ENCODE measurements at places on chromosomes 2 and 18.

DNA sequence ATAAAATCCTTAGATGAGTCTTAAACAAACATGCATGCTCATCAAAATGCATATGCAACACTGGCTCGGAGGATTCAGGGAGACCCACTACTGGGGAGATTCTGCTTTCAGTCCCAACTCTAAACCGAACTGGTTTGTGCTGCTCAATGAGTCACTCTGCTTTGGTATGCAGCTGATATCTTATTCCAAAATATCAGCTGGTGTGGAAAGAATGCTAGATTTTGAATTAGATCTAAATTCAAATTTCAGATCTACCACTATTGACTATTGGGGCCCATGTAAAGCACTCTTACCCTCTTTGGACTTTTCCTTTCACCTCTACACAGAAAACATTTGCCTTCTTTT lies 39.2 kb upstream of the TTN start:
- no peak for DNase-seq

GRCh38 chr18:39190508-39190907 lies 1624.9 kb upstream of the CELF4 start:
- DNase-seq = no peak

DNA sequence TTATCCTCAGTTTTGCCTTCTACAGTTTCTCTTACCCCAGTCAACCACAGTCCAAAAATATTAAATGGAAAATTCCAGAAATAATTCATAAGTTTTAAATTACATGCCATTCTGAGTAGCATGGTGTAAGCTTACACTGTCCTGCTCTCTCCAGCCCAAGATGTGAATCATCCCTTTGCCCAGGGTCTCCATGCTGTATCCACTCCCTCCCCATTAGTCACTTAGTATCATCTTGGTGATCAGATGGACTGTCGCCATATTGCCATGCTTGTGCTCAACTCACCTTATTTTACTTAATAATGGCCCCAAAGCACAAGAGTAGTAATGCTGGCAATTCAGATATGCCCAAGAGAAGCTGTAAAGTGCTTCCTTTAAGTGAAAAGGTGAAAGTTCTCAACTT lies 18.5 kb upstream of the CCNT2 start:
- no peak for DNase-seq

GRCh38 chr2:176117823-176118371 lies 1.3 kb downstream of the HOXD10 start:
- DNase-seq = no peak

GRCh38 chr2:188893972-188894371 lies 80.2 kb upstream of the COL3A1 start:
- no peak for DNase-seq

GRCh38 chr2:147826278-147827087 lies 18.3 kb upstream of the ACVR2A start:
- no peak for DNase-seq

DNA sequence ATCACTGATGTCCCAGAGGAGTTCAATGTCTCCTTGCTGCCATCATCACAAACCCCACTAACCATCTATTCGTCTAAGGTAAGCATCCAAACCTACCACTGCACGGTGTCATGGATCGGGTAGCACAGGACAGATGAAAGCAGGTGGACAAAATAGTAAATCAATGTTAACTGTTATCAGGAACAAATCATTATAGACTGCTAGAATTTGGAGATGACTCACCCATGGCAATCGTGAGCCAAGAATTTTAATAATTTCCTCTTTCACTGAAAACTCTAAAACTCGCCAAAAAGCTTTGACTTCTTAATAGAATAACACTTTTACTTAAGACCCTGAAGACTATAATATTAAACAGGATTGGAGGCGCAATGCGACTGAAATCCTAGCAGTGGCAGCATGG lies 33.7 kb upstream of the BZW1 start:
- no peak for DNase-seq

DNA sequence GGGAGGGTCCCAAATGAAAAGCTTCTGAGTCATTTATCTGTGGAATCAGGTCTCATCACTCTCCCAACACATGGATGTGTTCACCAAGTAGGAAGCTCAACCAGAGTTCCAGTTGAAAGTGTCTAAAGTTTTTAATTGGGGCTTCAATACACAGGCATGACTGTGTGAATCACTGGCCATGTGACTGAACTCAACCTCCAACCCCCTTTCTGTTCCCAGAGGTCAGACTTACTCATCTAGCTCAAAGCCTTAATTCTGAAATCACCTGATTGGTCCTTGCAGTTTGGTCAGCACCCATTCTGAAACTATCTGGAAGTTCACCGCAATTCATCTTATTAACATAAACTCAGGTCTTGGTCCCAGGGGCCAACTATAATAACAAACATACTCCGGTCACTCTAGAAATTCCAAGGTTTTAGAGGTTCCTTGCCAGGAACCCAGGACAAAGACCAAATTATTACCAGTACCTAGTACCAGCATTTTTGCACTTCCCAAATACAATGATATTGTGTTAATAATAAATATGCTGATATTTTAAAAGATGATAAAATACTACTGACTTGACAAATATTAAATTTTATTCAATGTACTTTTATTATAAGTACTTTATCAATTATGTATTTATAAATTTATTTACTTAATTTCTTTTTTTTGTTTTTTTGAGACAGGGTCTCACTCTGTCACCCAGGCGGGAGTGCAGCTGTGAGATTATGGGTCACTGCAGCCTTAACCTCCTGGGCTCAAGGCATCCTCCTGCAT lies 10.7 kb upstream of the RBM45 start:
- DNase-seq = no peak

GRCh38 chr18:47321815-47322214 lies 70.4 kb upstream of the SKOR2 start:
- no peak for DNase-seq

GRCh38 chr2:12416600-12416999 lies 300.1 kb upstream of the TRIB2 start:
- no peak for DNase-seq

DNA sequence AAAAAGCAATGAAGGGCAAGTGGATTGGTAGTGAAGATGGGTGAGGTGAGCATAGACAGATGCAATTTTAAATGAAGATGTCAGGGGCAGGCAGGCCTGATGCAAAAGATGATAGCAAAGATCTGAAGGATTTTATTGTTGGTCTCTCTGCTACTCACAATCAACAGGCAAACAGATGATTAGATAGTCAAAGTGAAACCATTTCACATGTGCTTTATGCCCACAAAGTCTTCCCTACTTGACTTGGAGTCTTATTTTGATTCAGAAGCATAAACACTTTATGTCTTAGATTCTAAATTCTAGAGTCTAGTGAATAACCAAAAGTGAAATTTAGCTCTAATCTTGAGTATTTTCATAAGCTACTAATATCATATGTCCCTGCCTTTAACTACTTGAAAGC lies 153.8 kb upstream of the HNRNPA3 start:
- DNase-seq = no peak

DNA sequence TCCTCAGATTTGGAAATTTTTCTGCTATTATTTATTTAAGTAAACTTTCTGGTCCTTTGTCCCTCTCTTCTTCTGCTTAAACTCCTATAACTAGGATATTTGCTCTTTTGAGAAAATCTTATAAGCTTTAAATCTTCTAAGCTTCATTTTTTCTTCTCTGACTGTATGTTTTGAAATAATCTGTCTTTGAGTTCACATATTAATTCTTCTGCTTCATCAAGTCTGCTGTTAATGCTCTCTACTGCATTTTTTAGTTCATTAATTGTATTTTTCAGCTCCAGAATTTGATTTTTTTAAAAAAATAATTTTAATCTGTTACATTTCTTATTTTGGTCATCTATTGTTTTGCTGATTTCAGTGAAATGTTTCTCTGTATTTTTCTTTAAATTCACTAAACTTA lies 28.9 kb downstream of the ICA1L start:
- no peak for DNase-seq

Measured in neural crest cell (in vitro differentiated cells).